ENCODE measurements at places on chromosomes 7 and 10.

DNA sequence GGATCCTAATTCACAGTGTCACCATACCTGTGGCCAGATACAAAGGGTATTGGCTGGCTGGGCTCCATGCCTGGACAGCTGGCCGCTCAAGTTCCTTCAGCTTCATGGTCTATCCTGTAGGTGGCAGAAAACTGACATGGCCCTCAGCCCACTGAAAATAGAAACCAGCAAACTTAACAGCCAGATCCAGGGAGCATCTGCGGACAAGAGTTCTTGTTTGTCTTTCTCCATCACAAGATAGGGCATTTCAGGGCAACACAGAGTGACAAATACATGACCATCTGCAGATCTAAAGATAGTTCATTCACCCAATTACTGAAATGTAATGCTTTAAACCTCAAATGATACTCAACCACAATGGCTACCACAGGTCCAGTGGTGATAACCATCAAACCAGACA lies 2.8 kb downstream of the SEC31B start:
- no peak for DNase-seq

GRCh38 chr7:30826181-30826580 lies 55.0 kb downstream of the MINDY4 start:
- DNase-seq = no peak

- DNase-seq = no peak
These were observed 51.1 kb upstream of the LYZL1 start for GRCh38 chr10:29237786-29238185.

DNA sequence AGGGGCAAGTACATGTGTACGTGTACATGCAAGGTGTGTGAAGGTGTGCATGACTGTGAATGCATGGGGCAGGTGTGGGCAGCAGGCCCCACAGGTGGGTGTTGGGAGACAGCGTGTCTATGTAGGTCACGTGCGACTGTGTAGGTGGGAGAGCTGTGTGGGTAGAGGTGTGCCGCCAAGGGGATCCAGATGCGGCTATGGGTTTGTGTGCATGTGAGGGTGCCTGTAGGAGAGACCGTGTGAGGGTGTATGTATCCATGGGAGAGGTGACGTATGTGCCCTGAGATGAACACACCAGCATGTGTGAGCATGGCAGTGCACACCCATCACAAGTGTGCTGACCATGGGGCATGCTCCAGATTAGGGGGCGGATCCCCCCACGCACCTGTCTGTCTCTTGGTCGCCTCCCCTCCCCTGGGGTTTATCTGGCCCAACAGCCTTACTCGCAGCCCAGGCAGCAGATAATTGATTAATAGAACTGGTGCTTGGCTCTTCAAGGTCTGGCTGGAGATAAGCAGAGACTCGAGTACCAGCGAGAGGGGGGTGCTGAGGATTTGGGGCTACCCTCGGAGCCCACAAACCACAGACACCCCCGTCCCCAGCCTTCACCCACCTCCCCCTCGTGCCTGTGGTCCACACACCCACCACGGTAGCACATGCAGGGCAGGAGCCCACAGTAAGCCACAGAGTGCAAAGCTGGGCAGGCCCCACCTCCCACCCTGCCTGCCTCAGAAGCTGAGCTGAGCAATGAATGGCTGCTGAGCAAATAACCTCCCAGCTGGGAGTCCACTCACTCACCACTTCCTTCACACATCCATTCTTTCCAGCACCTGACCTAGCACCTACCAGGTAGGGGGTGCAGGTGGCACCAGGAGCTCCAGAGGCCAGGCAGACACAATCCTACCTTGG lies 41.4 kb upstream of the ZMIZ1 start:
- DNase-seq = no peak

DNA sequence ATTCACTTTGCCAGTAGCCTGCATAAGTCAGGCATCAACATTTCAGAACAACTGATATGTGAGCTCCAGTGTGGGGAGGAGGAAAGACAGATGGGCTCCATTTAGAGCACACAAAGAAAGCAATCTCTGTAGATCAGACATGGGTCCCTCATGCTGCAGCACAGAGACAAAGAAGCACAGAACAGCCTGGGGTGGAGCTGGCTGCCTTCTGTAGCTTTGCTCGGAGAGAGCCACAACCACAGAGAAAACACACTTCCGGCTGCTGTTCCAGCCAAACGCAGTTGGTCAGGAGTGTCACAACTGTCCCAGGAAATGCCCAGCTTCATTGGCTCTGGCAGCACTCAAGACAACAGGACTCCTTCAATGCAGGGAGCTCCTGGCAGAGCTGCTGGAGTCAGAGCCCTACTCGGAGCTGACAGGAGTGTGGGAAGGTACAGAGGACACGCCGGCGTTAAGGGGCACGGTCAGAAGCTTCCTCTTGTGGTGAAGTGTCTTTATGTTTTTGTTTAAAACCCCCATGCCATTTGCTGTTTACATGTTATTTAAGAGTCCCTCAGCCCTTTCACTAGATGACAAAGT lies 494.4 kb downstream of the TCERG1L start:
- DNase-seq = no peak

DNA sequence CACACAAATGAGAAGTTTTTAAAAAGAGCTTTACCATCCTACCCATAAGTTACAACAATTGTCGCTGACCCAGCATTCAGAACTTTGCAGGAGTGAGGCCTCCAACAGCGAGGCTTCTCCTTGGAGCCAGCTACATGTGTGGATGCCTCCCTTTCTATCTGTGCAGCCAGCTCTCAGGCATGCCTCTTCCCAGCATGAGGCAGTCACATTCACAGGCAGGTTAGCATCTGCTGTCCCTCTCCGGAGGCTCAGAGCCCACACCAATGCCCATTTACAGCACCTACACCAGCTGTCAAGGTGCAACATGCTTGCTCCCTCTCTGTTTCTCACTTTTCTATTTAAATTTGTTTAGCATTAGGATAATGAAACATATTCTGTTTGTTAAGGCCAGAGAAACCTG lies 278.7 kb upstream of the PODXL start:
- DNase-seq = no peak

DNA sequence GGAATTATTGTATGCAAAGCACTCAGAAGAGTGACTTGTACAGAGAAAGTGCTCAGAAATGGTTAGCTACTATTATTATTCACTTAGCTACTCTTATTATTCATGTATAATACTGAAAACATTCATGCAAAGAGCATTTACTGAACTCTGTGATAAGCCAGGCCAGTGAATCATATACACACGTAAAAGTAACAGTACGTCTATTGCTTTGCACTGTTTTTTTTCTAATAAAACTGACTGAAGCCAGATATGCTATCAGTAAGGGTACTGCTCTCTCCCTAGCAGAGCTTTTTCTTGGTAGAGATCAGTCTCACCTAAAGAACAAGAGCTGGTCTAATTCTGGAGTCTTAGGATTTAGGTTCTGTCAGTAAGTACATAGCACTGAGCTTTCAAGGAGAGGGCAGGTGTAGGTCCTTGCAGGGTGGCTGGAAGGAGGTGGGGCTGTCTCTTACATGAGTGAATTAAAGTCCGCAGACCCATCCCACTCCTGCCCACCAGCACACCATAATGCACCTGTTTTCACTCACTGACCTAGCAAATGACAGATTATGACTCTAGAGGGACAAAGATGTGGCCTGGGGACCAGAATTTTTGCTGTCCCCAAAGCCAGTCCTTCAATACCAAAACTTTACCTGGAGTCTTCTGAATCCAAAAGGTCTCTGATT lies 145.9 kb downstream of the ARID5B start:
- DNase-seq = peak; percentile 74

DNA sequence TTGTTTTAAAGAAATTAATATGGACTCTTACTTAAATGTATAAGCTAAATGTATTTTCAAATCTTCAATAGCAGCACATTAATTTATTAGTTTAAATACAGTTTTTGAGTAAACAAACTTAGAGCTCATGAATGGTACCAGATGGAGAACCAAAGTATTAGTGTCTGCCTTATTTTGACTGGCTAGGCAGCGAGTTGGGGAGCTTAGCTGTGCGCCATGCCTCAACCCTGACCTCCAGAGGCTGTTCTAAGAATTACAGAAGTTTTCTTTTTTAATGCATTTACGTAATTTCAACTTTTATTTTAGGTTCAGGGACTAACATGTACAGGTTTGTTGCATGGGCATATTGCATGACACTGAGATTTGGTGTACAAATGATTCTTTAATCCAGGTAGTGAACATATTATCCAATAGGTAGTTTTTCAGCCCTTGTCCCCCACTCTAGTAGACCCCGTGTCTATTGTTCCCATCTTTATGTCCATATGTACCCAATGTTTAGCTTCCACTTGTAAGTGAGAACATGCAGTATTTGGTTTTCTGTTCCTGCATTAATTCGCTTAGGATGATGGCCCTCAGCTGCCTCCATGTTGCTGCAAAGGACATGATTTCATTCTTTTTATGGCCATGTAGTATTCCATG lies 166.8 kb downstream of the IQUB start:
- DNase-seq = peak; percentile 21
